Activated T-cell treated with anti-CD3 and anti-CD28 coated beads, Interleukin-2, amount 50 U/mL, for 4 hours (primary cell): ENCODE measurements at places on chromosomes 1 and 21. TPM values are rescaled to one million over a fixed set of nuclear protein-coding genes. Genes with fewer than 3 reads are reported as not detected.

The SPTA1 gene
- not detected for total RNA-seq

The TNNT2 gene
- total RNA-seq, result not detected

The DENND1B gene
- total RNA-seq, result 9.0 TPM

The ATP1A2 gene
- total RNA-seq, result not detected

The CBR3 gene
- total RNA-seq, result 7.6 TPM

The LCE1C gene
- total RNA-seq, result not detected

The OPRD1 gene
- total RNA-seq, result not detected

The UMODL1 gene
- not detected for total RNA-seq

The ZC3H12A gene
- total RNA-seq, result 48.7 TPM

The ZNF593OS gene
- total RNA-seq, result not detected

DNA sequence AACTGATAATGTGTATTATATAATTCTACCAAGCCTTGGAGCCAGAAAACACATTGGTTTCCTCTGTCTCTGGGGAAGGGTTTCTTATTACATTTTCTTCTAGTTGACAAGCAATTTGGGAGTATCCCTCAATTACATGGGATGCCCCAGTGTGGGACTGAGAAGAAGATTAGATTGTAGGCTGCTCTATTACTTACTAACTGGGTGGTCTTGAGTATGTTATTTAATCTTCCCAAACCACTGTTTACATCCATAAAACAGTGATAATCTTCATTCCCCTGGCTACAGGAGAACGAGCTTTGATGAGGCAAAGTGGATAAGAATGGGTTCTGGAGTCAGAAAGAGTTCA, 105.8 kb downstream of the TSEN15 start:
- no peak for DNase-seq

- no peak for DNase-seq
Observed at GRCh38 chr1:116122955-116123757, 12.0 kb downstream of the MAB21L3 start.

DNA sequence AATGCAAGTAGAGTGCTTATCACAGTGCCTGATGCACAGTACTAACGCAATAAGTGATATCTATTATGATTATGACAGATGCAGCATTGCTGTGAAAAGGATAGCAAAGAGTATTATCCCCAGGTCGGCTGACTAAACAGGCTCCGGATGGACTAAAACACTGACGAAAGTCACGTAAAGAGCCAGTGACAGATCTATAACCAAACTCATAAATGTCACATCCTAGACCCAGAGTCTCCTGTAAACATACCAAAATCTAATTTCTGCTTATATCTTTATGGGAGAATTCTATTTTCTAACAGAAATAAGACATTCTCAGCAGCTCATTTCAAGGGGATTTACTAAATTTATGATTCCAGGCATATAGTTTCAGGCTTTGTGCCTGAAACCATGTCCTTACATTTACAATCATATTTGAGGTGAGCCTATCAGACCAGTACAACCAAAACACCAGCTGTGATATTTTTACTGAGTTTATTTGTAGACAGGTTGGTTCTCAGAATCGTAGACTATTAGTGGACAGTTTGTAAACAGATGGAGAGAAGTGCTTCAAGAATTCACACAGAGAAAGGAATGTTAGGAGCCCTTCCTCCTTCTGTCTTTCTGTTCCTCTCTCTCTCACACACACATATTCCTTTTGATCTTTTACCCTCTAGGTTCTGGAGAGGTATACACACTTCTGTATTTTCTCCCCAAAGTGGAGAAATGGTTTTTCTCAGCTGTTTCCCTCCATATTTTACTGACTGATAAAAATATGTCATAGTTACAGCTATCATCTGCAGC, 52.4 kb upstream of the WDR26 start:
- no peak for DNase-seq

DNA sequence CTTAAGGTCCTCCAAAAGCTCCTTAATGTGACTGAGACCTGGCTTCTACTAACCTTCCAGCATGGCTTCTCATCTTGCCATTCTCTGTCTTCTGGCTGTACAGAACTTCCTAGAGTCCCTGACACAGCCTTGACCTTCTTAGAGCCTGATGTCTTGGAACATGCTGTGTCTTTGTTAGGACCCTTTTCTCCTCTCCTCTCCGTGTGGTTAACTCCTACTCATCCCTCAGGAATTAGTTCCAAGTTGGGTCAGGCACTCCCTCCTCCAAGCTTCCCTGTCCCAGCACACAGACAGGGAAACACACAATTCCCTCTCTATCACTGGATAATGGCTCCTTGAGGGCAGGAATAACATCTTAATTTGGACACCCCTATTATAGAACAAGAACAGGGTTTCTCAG, 275.4 kb upstream of the USP24 start:
- DNase-seq, result no peak

DNA sequence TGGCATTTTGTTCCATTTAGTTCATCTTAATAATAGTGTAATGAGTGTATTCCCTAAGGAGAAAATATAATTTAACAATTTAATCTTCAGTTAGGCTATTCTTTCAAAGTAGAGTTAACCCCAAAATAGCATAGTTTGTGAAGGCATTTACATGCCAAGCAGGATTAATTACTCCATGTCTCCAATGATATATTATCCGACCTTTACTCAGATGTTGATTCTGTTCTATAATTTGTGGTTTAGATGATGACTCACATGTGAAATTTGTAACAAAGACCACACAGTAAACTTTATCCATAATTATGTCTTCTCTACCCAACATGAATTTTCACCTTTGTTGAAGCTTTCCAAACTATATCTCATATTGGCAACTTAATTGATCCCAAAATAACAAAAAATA, 2065.2 kb downstream of the MRPL39 start:
- no peak for DNase-seq

GRCh38 chr21:46256501-46256994, 28.0 kb upstream of the LSS start:
- DNase-seq, result no peak

GRCh38 chr1:161098210-161099068, at the start of gene KLHDC9:
Gene KLHDC9 (plus strand): TSS chr1:161098361. CDS start chr1:161098536, 175 bp downstream.
- DNase-seq, result peak; percentile 38

- DNase-seq, result no peak
Observed at GRCh38 chr1:235818632-235819136, 48.0 kb downstream of the LYST start.

DNA sequence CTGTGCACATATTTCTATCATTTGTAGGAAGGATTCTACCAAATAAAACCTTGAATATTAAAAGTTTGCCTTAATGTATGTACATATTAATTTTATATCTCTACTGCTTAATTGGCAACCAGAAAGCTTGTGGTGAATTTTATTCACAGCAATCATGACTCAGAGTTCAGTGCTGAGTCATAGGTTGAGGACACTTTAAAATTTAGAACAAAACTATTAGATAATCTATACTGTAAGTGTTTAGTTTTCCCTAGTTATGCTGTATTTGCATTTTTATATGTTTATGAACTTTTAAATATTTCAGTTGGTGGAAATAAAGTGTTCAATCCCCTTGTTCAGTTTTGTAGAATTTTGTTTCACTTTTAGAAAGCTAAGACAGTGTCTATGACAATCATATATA, 841.5 kb downstream of the KCNT2 start:
- no peak for DNase-seq

GRCh38 chr1:13499422-13499821, 14.4 kb downstream of the LRRC38 start:
- no peak for DNase-seq

DNA sequence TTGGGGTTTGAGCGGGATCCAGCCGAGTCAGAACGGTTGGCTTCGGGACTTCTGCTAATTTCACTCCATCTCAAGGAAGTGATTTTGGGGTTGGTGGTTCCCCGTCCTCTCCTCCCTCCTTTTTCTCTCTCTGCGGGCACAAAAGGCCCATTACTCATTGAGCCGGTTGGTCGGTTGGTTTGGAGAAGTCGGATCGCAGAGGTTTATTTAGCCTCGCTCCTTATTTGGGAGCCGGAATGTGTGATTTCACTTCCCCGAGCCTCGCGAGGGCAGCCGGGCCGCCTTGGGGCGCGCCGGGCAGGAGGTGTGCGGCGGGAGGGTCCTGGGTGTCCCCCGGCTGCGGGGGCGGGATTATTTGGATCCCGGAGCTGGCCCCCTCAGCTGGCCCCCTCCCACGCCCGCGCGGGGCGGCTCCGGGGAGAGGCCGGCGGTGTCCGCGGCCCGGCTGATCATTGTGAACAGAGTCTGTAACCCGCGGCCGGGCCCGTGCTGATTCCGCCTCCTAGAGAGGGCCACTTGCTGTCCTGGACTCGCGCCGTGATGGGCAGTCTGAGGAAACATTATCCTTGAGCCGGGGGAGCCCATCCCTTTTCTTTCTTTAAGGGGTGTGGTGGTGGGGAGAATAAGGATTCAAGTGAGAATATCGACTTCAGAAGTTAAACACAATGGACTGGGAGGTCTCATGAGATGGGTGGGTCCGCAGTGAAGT, 1.2 kb downstream of the MAPKAPK2 start:
- peak; percentile 14 for DNase-seq

- DNase-seq, result peak; percentile 47
Observed at GRCh38 chr1:91555821-91556531, 55.3 kb downstream of the CDC7 start.

DNA sequence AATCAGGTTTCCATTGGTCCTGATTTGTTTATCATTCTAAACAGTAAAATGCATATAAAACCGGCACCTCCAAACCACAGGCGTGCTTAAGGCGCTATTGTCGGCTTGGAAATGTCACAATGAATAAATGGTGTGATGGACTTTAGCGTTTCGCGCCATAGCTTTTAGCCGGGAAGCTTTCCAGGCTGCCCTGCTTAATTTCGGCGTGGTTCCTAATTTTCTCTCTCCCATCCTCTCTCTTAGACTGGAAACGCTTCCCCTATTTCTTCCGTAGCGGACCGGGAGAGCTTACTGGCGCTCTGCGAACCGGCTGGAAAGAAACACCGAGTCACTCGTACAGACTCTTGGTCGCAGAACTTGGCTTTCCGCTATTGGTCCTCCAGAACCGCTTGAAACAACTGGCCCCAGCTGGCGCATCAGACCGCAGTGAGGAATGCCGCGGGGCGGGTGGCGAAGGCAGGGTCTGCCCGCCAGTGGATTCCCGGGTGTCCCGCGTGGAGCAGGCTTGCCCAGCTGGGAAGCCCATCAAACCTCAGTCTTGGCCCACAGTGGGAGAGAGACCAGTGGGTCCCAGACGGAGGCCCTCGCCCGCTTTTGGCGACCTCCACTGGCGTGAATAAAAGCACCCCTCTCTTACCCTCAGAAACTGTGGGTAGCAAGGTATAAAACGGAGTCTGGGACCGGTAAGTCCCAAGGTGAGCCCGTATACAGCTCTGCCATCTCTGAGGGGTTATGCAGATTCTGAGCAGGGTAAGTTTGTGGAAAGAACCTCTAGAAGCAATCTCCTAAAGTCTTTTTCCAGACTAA, 4.0 kb upstream of the LHX8 start:
- no peak for DNase-seq

DNA sequence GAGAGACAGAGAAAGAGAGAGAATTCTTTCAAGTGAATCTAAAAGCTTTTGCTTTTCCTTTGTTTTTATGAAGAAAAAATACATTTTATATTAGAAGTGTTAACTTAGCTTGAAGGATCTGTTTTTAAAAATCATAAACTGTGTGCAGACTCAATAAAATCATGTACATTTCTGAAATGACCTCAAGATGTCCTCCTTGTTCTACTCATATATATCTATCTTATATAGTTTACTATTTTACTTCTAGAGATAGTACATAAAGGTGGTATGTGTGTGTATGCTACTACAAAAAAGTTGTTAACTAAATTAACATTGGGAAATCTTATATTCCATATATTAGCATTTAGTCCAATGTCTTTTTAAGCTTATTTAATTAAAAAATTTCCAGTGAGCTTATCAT, 117.6 kb downstream of the PTPRC start:
- DNase-seq, result no peak

DNA sequence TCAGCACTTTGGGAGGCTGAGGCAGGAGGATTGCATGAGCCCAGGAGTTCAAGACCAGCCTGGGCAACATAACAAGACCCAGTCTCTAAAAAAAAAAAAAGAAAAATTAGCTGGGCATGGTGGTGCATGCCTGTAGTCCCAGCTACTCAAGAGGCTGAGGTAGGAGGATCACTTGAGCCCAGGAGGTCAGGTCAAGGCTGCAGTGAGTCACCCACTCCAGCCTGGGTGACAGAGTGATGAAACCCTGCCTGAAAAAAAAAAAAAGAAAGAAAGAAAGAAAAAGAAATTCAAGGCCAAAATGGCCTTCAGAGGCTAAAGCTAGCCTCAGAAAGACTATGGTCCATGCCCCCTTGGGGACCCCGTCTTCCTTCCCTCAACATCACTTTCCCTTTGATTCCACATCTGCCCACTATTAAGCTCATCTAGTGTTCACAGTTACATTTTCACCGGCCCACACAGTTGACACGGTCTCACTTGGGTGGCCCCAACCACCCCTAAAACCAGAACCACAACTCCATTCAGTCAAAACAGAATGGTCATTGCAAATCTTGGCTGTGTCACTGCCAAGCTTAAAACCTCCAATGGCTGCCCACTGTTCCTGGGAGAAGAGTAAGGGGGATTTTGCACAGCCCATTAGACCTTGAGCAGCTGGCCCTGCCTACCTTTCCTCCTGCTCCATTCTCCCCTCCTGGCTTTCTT, 2.1 kb upstream of the CAPN8 start:
- DNase-seq, result no peak

- no peak for DNase-seq
Observed at GRCh38 chr1:162229549-162229948, 147.1 kb downstream of the SPATA46 start.

DNA sequence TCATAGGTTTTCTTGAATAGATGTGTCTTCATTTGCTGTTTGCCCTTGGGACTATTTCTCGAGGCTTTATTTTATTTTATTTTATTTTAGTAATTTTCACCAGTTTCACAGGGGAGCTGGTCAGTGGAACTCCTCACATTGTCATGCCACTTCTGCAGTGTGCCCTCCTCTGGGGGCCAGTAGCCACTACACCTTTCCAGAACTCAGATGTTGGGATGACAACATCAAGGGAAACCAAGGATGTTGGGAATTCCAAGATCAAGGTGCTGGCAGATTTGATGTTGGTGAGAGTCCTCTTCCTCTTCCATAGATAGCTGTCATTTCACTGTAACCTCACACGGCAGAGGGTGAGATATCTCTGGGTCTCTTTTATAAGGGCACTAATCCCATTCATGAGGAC, 35.5 kb downstream of the SLC26A9 start:
- DNase-seq, result no peak

DNA sequence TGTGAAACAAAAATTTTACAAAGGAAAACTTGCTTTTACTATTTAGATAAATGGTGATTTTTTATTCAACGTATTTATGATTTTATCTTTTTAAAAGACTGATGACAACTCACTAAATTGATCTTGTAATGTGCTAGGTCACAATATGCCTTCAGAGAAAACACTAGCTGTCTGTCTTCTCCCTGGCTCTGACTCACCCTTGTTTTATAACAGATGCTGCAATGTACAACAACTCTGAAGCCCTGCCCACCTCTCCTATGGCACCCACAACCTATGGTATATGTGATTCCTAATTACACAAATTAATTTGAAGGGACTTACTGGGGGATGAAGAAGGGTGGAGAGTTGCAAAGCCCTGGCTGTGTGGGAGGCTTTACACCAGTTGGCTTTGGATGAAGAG, 24.7 kb upstream of the HSD17B7 start:
- no peak for DNase-seq
